AG04449 (cell line): ENCODE measurements at places on chromosomes 6 and 20.

DNA sequence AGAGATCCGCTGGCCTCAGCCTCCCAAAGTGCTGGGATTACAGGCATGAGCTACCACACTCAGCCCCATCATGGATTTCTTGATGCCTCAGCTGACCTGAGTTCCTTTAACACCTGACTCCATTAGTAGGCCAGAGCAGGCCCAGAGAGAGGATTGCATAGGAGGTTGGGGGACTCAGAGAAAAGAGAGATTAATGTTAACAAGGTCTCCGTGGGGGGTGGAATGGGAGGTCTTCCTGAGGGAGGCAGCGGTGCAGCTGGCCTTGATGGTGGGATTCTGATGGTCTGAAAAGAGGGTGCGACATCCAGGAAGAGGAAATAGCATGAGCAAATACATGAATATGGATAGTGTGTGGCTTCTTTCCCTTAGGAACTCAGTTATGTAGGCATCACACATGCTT, 9.9 kb downstream of the SGK2 start:
- DNase-seq, result no peak

DNA sequence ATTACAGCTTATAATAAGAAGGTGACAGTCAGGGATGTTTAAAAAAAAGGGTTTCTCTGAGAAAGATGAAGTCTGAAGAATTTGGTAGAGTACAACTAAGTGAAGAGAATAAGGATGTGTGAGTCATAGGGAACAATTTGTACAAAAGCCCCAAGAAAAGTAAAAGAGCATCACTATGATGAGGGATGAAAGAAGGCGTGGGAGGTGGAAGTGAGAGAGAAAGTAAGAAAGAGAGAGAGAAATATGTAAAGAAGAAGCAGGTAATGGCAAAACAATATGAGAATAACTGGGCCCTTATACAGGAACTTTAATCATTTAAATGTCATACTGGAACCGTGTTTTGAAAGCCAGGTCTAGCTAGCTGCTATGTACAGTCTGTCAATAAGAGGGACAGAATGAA, 179.4 kb downstream of the ASCC3 start:
- no peak for DNase-seq

- peak; percentile 70 for DNase-seq
Measured at GRCh38 chr6:134373282-134373922, 55.5 kb upstream of the SGK1 start.

DNA sequence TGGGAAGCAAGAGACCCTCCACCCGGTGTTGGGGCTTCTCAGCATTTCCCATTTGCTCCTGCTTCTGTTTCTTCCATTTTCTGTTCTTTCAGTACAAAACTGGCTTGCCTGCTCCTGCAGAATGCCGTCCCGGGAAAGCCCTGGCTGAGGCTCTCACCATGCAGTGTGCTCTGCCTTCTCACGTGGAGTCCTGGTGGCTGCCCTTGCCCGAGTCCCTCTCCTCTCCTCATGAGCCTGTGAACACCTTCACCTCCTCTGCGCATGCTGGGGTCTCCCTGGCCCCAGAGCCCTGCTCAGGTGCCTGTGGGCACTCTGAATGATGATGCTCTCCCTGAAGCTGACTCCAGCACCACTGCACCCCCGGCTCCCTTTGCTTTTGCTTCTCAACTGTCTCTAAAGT, 752.0 kb downstream of the QKI start:
- DNase-seq, result no peak

DNA sequence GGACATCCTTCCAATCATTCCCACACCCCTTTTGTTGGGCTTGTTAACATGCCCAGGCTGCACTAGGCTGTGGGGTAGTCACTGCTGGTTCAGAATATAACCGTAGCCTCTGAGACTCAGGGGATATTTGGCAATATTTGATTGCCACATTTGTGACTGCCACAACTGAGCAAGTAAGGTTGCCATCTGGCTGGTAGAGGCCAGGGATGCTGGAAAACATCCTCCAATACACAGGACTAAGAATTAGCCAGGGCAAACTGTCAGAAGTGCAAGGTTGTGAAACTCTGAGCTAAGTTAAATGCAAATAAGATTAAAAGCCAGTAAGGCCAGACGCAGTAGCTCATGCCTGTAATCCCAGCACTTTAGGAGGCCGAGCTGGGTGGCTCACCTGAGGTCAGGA, 112.0 kb downstream of the ZMYND8 start:
- DNase-seq, result no peak

DNA sequence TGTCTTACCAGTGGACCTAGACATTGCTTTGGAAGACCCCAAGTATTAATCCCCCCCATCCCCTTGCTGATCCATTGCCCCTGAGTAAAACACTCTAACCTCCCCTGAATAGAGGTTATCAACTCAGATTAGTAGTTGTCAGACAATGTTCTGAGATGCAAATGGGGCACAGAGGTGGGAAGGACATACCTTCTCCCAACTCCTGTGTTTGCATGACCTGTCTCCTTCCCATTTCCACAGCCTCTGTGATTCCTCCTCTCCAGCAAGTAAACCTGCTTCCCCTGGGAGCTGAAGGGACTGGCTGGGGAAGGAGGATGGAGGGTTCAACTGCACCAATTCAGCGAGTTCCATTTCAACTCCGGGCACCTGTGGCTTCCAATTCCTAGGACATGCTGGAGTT, 199.8 kb upstream of the SASH1 start:
- no peak for DNase-seq

DNA sequence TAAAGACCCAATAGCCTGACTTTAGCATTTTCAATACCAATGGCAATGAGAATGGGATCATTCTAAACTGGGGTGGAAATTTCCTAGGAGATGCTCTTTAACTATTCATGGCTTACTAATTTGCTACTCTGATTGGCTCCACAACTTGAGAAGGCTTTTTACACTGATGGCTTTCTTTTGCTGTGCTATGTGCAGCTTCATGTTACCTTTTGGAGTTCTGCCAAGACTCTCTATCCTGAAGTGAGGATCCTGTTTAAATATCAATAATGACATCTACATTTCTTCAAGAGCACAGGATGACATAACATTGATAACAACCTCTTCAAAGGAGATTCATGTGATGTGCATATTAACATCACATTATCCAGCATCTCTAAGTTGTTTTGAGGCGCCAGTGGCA, 43.4 kb upstream of the SIRPG start:
- DNase-seq, result no peak

- DNase-seq, result no peak
Measured at GRCh38 chr6:76435174-76435573, 362.7 kb upstream of the IMPG1 start.

GRCh38 chr6:13813026-13813425, 1.3 kb downstream of the MCUR1 start:
- DNase-seq, result no peak

DNA sequence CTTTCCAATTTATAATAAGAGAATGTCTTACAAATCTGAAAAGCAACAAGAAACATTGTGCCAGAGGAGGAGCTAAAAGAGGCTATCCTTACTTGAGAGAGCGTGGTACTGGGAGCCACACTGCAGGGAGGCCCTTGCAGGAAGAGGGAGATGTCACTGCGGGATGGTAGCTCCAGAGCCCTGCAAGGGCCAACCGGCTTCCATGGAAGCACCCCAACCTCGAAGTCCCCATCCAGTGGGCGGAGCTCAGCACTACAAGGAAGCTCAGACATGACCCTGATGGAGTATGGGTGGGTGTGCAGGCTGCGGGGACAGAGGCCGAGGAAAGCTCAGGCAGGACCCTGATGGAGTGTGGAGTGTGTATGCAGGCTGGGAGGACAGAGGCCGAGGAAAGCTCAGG, 57.8 kb upstream of the RPS6KA2 start:
- no peak for DNase-seq

- no peak for DNase-seq
Measured at GRCh38 chr20:64111841-64112641, 4.7 kb upstream of the NPBWR2 start.

- no peak for DNase-seq
Measured at GRCh38 chr6:43301081-43301870, 3.2 kb downstream of the SLC22A7 start.

GRCh38 chr6:148999501-148999900, 252.7 kb downstream of the UST start:
- DNase-seq, result no peak

- no peak for DNase-seq
Measured at GRCh38 chr20:50353289-50353961, 156.8 kb upstream of the PTPN1 start.

DNA sequence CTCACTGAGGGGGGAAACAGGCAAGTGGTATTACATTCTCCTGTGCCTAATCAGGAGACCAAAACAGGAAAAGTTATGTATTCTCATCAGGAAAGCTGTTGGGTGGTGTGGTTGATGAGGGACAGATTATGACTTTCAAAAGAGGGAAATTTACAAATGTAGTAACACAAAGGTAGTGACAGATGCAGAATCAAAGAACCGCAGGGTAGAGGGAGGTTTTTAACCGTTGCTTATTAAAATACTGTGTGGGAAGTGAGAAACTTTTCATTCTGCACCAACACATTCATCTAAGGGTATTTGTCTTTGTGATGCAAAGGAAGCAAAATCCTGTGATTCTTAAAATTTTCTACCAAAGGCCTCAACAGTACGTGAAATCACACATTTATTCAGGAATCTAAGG, 288.2 kb upstream of the MAN1A1 start:
- DNase-seq, result no peak
